Suprapubic skin (tissue), 4 donors: ENCODE measurements at places on chromosomes 4 and X. TPM values are rescaled to one million over a fixed set of nuclear protein-coding genes. Genes with fewer than 3 reads are reported as not detected.

- no peak for DNase-seq
These were observed 326.9 kb downstream of the PCDH19 start for GRCh38 chrX:100083211-100083610.

DNA sequence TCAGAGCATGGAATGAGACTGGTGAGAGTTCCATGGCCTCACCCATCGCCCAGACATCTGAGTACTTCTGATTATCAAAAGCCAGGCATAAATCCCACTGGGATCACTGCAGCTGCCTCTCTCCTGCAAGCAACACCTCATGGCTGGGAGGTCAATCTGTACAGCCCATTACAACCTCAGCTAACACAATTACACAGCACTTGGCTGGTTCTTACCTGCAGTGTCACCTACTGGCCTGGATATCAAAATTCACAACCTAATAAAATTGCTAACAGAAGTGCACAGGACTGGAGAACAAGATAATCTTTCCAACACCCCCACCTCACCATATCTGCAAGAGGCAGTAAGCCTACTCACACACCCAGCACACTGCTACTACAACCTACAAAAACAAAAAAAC, 341.7 kb upstream of the NDST3 start:
- DNase-seq, result no peak

DNA sequence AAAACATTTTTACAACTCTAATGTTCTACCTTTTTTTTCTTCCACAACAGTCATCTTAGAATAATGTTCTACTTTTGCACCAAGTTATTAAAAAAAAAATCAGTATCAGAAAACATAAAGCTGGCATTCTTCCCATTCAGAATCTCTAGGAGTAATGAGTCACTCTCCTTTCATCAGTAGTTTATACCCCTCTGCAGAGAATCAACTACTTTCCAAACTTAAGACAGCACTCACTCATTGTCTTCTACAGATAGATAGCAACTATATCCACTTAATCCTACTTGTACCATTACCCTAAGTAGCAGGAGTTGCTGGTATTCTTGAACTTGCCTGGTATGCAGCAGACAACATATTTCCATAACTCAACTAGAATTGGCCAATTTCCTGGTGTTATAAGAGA, 3.2 kb downstream of the TIGD4 start:
- no peak for DNase-seq

DNA sequence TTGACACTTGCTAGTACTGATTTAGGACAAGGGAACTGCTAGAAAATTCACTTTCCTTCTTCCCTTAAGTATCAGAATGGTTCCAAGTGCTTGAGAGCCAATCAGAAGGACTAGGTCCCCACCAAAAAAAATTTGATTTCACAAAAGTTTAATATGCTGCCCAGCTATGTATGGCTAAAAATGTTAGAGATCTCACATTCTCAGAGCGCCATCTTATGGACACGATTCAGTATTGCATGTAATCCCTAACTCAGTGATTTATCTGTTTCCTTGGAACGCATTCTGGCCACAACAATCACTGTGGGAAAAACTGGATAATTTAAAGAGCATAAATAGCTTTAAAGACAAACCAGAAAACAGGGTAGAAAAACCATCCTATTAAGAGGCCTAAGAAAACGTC, 255.1 kb upstream of the GPC4 start:
- no peak for DNase-seq

DNA sequence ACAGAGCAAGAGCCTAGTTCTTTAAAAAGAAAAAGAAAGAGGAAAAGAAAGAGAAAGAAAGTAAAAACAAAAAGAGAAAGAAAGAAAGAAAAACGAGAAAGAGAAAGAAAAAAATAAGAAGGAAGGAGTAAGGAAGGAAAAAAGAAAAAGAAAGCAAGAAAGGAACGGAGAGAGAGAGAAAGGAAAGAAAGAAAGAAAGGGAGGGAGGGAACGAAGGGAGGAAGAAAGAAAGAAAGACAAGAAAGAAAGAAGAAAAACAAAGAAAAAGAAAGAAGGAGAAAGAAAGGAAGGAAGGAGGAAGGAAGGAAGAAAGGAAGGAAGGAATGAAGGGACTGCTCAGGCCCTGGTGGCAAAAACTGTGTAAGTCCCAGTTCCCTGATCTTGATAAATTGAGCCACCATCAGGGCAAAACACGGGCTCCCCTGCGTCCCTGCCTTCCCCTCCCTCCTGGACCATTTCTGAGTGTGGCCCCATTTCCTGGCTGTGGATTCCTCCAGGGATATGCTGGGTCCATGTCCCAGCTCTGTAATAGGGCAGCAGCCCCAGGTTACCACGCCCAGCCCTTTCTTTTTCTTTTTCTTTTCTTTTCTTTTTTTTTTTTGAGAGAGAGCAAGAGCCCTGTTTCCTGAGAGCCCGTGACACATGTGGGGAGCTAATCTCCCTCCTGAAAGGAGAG, 44.8 kb downstream of the SHOX start:
- DNase-seq, result no peak

- DNase-seq, result no peak
These were observed 90.1 kb downstream of the CEP44 start for GRCh38 chr4:174373821-174374220.

- no peak for DNase-seq
These were observed 17.4 kb downstream of the BCAP31 start for GRCh38 chrX:153706799-153707198.

DNA sequence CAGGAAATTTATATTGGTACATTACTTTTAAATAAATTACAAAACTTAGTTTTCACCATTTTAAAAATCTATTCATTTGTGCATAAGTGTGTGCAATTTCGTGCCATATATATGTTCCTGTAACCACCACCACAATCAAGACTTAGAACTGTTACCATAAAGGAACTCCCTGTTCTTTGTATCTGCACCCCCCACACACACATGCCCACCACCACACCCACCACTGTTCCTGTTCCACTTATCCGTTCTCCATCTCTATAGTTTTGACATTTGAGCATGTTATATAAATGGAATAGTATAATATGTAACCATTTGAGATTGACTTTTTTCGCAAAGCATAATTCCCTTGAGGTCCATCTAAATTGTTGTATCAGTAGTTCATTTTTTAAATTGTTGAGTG, 73.7 kb downstream of the TAF1 start:
- DNase-seq, result no peak

- DNase-seq, result no peak
These were observed 180.4 kb downstream of the CPEB2 start for GRCh38 chr4:15182600-15183220.

DNA sequence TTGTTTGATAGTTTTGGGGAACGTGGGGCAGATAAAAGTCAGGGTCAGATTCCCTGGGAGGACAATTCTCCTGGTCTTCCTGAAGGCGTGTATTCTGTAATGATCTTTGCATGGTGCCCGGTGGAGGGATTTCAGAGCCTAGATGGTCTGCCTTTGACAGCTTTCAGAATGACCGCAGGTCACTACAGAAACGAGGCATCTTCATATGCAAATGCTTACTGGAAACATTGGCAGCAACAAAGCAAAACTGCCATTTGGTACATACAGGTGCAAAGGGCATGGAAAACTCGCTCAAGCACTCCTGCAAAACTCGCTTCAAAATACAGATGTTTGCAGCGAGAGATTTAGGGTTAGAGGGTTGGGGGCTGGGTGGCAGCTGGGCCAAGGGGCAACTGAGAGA, 8.8 kb downstream of the C4orf50 start:
- no peak for DNase-seq

DNA sequence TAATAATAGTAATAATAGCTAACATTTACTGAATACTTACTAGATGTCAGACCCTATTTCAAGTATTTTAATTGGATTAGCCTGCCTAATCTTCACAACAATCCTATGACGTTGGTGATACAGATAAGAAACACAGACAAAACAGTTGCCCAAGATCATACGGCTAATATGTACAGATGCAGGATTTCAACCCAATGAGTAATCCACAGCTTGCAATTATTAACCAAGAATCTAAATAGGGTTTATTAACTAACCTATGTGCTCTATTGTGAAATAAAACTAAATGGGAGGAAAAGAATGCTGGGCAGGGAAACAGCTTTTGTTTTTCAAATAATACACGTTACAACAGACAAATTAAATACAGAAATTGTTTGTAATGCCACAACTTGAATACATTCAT, 23.4 kb downstream of the FBXO8 start:
- no peak for DNase-seq

DNA sequence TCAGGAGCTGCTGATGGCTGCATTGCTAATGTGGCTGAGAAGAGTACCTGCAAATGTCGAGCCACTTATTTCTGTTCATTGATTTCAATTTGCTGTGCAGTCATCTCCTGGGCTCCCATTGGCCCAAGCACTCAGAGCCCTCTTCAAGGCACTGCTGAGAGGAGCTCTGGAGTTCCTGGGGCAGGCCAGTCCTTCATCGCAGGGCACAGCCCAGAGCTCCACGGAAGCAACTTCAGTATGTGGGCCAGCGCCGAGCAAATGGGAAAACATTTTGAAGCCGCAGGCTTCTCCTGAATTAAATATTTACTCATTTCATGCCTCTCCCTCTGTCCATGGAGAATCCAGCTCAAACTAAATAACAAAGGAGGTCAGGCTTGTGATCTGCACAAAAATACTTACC, 383.3 kb downstream of the BCOR start:
- no peak for DNase-seq

DNA sequence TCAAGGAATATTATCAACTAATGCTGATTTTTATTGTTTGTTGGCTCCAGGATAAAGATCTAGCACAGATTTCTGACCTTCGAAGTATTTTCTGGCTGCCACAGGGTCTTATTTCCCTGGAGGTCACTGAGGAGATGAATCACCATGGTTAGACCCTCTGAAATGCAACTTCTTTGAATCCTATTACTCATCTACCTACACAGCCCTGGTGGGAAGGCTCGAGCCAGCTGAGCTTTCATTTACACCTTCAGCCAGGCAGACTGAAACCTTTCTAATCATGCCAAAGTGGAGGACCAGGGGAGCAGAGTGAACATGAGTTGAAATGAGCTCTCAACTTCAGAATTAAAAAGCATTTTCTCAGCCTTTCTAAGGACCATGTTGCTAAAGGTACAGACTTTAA, 130.5 kb downstream of the SMIM20 start:
- DNase-seq, result no peak

GRCh38 chr4:168177546-168178149, 85.3 kb downstream of the ANXA10 start:
- no peak for DNase-seq

- no peak for DNase-seq
These were observed 331.3 kb downstream of the GRXCR1 start for GRCh38 chr4:43223820-43224219.

The SOD3 gene
- 20.3 TPM for total RNA-seq

The MAP3K15 gene
- not detected for total RNA-seq

The MSANTD1 gene
- total RNA-seq, result not detected

The FMR1NB gene
- not detected for total RNA-seq

The GAGE12F gene
- not detected for total RNA-seq

The HTT-AS gene
- not detected for total RNA-seq

The MAB21L2 gene
- not detected for total RNA-seq

The OTUD5 gene
- total RNA-seq, result 46.2 TPM

The SPACA5 gene
- not detected for total RNA-seq

The ZNF711 gene
- total RNA-seq, result 2.6 TPM

The FABP2 gene
- total RNA-seq, result not detected

The TCEANC gene
- 3.3 TPM for total RNA-seq

The SPP1 gene
- total RNA-seq, result 11.3 TPM

The DGAT2L6 gene
- 14.8 TPM for total RNA-seq

The DMD gene
- 40.9 TPM for total RNA-seq
